ENCODE measurements at places on chromosomes 13 and 19. TPM values are rescaled to one million over a fixed set of nuclear protein-coding genes. Genes with fewer than 3 reads are reported as not detected.

The MAB21L1 gene
- total RNA-seq: 0.06 TPM

The SERTM1 gene
- total RNA-seq: not detected

The ZNF763 gene
- 0.69 TPM for total RNA-seq

The CDX2 gene
- total RNA-seq: not detected

The SERP2 gene
- 5.1 TPM for total RNA-seq

The ZNF665 gene
- total RNA-seq: not detected

The EPSTI1 gene
- total RNA-seq: 6.3 TPM

The NLRP8 gene
- not detected for total RNA-seq

The ATP5F1D gene
- 51.3 TPM for total RNA-seq

The PHF11 gene
- 16.4 TPM for total RNA-seq

DNA sequence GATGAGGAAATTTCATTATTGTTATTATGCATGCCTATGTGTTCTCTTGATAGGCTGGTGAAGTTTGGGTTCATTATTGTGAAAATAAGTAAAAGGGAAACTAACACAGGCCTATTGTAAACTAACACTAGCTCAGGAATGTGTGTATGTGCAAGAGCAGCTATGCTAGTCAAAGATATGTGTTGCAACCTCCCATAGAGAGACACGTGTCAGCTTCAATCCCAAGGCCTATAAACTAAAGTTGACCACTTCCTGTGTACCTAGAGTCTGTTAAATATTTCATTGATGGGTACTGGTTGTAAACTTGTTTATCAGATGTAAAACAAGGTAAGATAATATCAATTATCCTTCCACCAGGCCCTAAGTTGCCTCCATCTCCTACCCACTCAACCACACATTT is 44.7 kb upstream of the ZNF30 start:
- peak; percentile 12 for DNase-seq

DNA sequence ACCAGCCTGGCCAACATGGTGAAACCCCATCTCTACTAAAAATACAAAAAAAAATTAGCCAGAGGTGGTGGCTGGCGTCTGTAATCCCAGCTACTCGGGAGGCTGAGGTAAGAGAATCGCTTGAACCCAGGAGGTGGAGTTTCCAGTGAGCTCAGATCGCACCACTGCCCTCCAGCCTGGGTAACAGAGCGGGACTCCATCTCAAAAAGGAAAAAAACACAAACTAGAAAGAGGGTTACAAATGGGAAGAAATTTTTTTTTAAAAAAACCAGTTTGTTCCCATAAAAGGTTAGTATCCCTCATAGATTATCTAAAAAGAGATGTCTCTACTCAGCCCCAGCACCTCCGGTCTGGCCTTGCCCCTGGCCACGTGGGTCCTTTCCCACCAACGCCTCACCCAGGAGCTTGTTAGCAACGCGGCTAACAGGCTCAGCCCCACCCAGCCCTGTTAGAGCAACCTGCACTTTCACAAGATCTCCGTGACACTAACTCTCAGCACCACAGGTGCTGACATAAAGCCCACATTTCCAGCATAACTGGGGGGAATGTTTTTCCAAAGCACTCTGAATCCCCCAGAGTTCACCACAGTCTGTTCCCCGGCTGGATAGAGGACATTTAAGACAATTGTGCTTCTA is 4.3 kb downstream of the DMKN start:
- DNase-seq: no peak

GRCh38 chr13:98265692-98266551 is 88.9 kb upstream of the RNF113B start:
- peak; percentile 12 for DNase-seq

DNA sequence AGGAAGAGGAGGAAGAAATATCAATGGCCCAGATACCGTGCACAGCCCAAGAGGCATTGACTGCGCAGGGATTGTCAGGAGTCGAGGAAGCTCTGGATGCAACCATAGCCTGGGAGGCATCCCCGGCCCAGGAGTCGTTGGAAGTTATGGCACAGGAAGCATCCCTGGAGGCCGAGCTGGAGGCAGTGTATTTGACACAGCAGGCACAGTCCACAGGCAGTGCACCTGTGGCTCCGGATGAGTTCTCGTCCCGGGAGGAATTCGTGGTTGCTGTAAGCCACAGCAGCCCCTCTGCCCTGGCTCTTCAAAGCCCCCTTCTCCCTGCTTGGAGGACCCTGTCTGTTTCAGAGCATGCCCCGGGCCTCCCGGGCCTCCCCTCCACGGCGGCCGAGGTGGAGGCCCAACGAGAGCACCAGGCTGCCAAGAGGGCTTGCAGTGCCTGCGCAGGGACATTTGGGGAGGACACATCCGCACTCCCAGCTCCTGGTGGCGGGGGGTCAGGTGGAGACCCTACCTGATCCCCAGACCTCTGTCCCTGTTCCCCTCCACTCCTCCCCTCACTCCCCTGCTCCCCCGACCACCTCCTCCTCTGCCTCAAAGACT is 36.0 kb downstream of the KEAP1 start:
- DNase-seq: no peak

- no peak for DNase-seq
Measured at GRCh38 chr19:44939668-44940067, 2.4 kb upstream of the APOC4 start.

DNA sequence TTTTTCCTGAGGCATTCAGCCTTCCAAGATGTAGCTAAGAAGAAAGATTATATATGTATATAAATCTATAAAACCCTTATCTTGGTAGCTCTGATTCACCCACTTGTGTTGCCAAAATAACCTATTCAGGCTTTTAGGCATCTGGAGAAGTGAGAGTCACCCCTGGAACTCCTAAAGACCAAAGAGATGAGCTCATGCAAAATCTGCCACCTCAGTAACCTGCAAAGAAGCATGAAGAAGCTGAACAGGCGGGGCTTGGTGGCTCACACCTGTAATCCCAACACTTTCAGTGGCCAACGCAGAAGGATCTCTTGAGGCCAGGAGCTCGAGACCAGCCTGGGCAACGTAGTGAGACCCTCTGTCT is 393.7 kb downstream of the FOXO1 start:
- no peak for DNase-seq

GRCh38 chr19:30551271-30551670 is 179.1 kb downstream of the ZNF536 start:
- no peak for DNase-seq

DNA sequence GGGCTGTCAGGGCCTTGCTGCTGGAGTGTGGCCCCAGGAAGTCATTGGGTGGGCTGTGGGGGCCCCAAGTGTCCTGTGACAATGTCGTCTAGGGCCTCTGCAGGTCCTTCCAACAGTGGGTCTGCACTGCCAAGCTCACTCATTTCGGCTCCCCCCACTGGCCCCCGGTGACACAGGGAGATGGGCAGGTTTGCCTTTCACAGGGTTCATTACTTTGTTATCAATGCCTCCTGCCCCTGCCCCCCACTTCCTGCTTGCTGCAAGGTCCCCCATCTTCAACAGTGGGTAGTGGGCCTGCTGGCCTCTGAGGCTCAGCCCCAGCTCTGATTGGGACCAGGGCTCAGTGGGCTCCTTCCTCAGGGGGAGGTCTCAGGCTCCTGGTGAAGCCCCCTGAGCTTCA is 149.8 kb downstream of the URI1 start:
- DNase-seq: no peak

DNA sequence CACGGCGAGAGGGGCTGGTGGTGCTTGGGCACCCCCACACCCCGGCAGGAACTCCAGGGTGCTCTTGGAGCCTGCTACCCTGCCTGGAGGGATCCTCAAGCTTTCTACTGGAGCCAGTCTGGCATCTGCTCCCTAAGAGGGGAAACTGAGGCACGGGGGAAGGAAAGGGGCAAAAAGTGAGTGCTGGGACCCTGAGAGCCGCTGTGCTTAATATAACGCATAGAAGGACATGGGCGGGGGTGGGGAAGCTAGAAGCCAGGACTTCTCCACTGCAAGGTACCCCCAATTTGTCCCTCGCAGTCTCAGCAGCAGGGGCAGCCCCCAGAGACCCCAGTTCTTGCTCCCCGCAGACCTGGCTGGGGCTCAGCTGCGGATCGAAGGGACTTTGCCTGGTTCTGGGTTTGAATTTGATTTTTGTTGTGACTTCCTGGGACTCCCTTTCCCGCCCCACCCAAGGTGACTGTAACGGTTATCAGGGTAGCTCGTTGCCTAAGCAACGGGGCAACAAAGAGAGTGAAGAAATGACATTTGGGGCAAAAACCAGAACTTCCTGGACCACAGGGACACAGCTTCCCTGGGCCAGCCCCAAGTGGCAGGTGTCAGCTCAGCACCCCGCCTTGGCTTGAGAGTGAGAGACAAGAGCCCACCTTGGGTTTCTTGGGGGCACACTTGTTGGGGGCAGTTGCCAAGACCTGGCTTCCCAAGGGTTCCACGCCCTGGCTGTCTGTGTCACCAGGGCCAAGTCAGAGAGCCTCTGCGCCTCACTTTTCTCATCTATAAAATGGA is 638 bp downstream of the ADGRE5 start:
- DNase-seq: peak; percentile 64

GRCh38 chr13:67372868-67373464 is 142.8 kb upstream of the PCDH9 start:
- no peak for DNase-seq

GRCh38 chr13:51153527-51153926 is 42.5 kb upstream of the C13orf42 start:
- no peak for DNase-seq

DNA sequence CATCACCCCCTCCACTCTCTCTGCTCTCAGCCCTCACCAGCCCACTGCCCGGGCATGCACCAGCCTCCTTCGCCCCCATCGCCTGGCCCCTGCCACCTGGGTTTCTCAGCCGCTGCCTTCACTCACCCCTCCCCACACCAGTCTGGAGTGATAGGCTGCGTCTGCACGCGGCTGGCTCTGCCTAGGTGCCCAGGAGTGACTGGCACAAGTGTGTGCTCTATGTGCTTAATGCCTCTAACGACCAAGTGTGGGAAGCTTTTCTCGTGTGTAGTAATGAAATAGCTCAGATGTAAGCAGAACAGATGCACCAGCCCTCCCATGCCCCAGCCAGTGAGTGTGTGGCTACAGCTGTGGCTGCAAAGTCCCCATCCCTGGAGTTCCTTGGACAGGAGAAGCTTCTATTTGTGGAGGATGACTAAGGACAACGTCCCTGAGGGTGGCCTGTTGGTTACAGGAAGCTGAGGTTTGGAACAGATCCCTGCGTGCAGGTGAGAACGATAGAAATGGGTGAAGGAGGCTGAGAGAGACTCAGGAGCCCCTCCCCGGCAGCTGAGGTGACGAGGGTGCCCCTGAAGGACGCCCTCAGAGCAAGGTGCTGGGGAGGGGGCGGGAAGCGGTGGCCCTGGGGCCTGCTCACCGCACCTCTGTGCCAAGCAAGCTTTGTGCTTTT is 35.6 kb downstream of the ATP11A start:
- DNase-seq: peak; percentile 63

- DNase-seq: no peak
Measured at GRCh38 chr13:42600943-42601342, 27.0 kb downstream of the TNFSF11 start.

- peak; percentile 37 for DNase-seq
Measured at GRCh38 chr13:42398533-42398932, 126.6 kb downstream of the AKAP11 start.

DNA sequence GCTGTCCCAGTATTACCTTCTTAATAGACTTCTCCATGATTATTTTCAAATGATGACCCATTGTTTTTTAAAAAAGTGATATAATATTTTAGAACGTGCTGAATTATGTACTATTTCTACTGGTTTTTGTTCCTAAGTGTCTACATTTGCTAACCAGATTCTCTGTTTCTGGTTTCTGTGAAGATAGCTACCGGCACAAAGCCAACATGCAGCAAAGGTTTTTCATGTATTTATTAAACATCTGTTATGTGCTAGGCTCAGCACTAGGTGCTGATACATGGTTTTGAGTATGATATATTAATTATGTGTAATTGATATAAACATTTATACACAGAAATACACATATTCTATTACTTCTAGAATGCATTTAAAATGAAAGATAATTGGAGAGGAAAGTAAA is 1035.6 kb downstream of the PCDH17 start:
- no peak for DNase-seq

GRCh38 chr19:4557971-4558941 is 1.2 kb downstream of the SEMA6B start:
- DNase-seq: no peak

DNA sequence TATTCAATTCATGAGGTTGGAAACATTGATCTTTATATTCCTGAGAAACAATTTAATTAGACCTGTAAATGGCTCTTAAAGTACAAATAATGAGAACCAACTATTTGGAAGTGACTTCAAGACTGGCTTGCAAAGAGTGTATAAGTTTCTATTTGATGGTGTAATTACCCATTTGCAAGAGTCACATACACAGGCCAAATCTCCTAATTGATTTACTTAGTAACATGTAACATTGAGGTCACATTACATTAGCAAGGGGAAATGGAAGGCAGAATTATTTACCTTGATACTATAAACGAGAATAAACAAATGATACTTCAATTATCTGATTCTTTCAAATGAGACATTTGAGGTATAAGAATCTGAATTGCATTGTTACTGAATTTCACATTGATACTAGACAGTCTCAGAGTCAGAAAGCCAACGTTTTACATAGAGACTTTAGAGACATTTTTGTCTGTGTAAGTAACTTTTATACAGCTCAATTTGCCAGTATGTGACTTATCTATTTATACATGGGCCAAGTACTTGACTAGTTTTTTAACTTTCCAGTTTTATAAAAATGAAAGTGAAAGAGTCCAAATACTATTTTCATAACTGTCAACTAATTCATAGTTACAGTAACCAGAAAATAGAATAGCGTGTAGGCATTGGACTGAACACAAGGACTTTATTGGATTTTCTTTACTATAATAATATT is 95.6 kb upstream of the RFC3 start:
- DNase-seq: peak; percentile 17

GRCh38 chr19:42200116-42200715 is 17.3 kb downstream of the DEDD2 start:
- no peak for DNase-seq

- no peak for DNase-seq
Measured at GRCh38 chr19:39838569-39838968, 4.6 kb upstream of the DYRK1B start.

GRCh38 chr19:41535029-41535622 is 40.8 kb upstream of the CEACAM21 start:
- DNase-seq: no peak

DNA sequence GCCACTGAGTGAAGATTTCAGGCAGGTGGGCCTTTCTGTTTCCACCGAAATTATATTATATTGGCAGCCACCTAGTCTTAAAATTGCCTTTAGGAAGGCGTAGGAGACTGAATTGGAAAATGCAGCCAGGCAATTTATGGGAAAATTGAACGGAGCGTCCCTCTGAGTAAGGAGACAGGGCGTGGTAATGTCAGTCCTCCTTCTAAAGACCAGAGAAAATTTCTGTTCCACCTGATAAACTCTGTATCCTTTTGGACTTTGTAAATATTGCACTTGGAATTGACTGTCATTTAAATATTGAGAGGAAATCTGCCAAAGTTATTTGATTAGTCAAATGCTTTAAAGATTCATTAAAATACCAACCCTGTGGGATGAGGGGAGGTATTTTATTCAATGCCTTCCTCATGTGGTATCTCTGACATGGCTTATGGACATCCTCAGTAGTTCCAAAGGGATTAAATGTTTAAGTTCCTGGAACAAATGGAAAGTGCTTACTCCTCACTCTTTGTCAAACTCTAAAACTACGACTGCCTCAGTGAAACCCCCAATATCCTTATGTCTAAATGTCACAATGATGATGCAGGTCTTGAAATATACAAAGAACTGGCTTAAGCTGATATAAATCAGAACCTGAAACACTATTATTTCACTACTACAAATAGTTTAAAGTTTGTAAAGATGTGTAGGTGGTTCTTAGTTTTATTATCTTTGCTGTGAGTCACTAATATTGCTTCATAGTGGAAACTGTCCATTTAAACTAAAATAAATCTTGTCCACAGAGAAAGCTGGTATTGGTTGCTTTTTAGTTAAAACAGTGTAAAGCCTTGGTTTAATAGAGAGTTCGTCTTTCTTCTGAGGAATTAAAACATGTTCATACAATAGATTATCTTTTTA is 203.2 kb downstream of the FGF14 start:
- no peak for DNase-seq

- no peak for DNase-seq
Measured at GRCh38 chr13:80161219-80161618, 179.7 kb downstream of the SPRY2 start.
